ENCODE measurements at places on chromosomes 13 and 19. TPM values are rescaled to one million over a fixed set of nuclear protein-coding genes. Genes with fewer than 3 reads are reported as not detected.
A peak's percentile ranks its signal among the peaks of the same experiment; 100 is the strongest.

The ZNF534 gene
- 0.04 TPM for total RNA-seq

The GPR18 gene
- total RNA-seq = not detected

The GPR12 gene
- total RNA-seq = not detected

The KLK14 gene
- total RNA-seq = not detected

The ZNF540 gene
- 0.73 TPM for total RNA-seq

The GFY gene
- not detected for total RNA-seq

The ZNF112 gene
- total RNA-seq = 11.7 TPM

The ZNF208 gene
- total RNA-seq = not detected

DNA sequence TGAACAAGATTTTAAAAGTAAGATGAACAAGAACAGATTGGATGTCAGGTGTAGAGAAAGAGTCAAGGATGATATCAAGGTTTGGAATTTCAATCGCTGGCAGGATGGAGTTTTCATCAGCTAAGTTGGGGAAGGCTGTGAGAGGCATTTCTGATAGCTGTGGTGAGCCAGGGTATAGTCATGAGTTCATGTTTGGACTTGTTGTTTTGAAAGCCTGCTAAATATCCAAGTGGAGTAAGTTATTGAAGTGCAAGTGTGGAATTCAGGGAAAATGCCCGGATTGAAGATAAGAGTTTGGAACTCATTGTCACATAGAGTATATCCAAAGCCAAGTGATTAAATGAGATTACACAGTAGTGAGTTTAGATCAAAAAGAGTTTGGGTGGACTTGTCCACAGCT, 11.0 kb upstream of the EPSTI1 start:
- DNase-seq = no peak
- H3K27ac ChIP-seq = no peak overlapping the region
- H3K4me3 ChIP-seq = no peak overlapping the region
- H3K27me3 ChIP-seq = no peaks in the 10 kb centered on the region
- H3K4me1 ChIP-seq = peaks cover 20% of the 10 kb centered on the region

- H3K27ac ChIP-seq = peak overlapping the region; percentile 64
- H3K36me3 ChIP-seq = no peaks in the 10 kb centered on the region
Observed at GRCh38 chr19:15330801-15331418, 1.4 kb downstream of the BRD4 start.

DNA sequence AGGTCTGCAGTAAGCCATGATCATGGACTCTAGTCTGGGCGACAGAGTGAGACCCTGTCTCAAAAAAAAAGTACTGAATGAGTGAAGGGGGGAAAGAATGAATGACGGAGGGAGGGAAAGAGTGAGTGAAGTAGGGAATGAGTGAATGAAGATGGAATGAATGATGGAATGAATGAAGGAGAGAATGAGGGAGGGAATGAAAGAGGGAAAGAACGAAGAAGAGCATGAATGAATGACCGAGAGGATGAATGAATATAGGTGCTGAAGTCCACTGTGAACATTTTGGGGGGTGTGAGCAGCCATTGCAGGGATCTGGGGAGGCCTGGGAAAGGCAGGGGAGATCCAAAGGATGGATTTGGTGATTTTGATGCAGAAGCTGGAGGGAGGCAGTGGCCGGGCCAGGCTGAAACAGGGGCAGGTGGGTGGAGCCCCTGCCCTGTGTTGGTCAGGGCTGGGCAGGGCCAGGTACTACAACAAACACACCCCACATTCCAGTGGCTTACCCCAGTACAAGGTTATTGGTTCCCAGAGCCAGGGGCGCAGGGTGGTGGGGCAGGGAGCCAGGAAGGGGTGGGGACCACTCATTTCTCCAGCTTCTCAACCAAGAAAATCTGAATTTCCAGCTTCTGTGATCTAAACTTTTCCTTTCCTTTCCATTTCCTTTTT, 14.3 kb downstream of the SLC27A1 start:
- no peaks in the 10 kb centered on the region for H3K27me3 ChIP-seq
- no peak overlapping the region for H3K27ac ChIP-seq
- no peaks in the 10 kb centered on the region for H3K4me1 ChIP-seq
- DNase-seq = no peak
- no peak overlapping the region for H3K4me3 ChIP-seq

GRCh38 chr13:45696610-45697226, 5.4 kb upstream of the CBY2 start:
- DNase-seq = no peak
- H3K27me3 ChIP-seq = no peaks in the 10 kb centered on the region
- H3K36me3 ChIP-seq = no peaks in the 10 kb centered on the region

GRCh38 chr13:99150575-99151361, 49.9 kb upstream of the UBAC2 start:
- no peaks in the 10 kb centered on the region for H3K27me3 ChIP-seq
- H3K27ac ChIP-seq = no peak overlapping the region
- no peaks in the 10 kb centered on the region for H3K4me1 ChIP-seq
- no peak for DNase-seq

GRCh38 chr13:42569576-42570344, 4.2 kb upstream of the TNFSF11 start:
- DNase-seq = no peak
- no peaks in the 10 kb centered on the region for H3K36me3 ChIP-seq
- H3K27ac ChIP-seq = no peak overlapping the region
- H3K4me3 ChIP-seq = no peak overlapping the region
- H3K27me3 ChIP-seq = no peaks in the 10 kb centered on the region

DNA sequence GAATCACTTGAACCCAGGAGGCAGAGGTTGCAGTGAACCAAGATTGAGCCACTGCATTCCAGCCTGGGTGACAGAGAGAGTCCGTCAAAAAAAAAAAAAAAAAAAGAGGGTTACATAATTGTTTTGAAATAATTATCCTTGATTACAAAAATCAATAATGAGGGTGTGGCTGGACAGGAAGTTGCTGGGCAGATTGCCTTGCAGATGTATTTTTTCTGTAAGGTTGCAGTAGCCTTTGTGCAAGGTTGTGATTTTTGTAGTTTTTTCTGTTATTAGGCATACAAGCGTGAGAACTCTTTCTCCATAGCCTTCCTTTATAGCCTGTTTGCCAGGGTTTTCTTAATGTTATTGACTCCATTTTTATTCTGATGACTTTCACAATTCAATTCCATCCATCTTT, 40.7 kb upstream of the SIN3B start:
- no peaks in the 10 kb centered on the region for H3K27me3 ChIP-seq
- H3K4me3 ChIP-seq = no peak overlapping the region
- no peak for DNase-seq
- H3K36me3 ChIP-seq = no peaks in the 10 kb centered on the region

- no peak overlapping the region for H3K4me3 ChIP-seq
- no peak for DNase-seq
- peaks cover 12% of the 10 kb centered on the region for H3K27me3 ChIP-seq
- no peaks in the 10 kb centered on the region for H3K36me3 ChIP-seq
Observed at GRCh38 chr19:1076046-1076386, 9.0 kb downstream of the ARHGAP45 start.

GRCh38 chr13:91648012-91648411, 249.6 kb downstream of the GPC5 start:
- H3K4me1 ChIP-seq = no peaks in the 10 kb centered on the region
- no peak overlapping the region for H3K4me3 ChIP-seq
- no peak for DNase-seq
- no peaks in the 10 kb centered on the region for H3K36me3 ChIP-seq
- no peaks in the 10 kb centered on the region for H3K27me3 ChIP-seq

GRCh38 chr13:113086031-113086750, 19.4 kb upstream of the F7 start:
- H3K27me3 ChIP-seq = no peaks in the 10 kb centered on the region
- H3K36me3 ChIP-seq = no peaks in the 10 kb centered on the region
- no peak overlapping the region for H3K27ac ChIP-seq
- H3K4me3 ChIP-seq = no peak overlapping the region
- no peaks in the 10 kb centered on the region for H3K4me1 ChIP-seq
- DNase-seq = no peak

- H3K4me1 ChIP-seq = no peaks in the 10 kb centered on the region
- H3K36me3 ChIP-seq = no peaks in the 10 kb centered on the region
Observed at GRCh38 chr13:47287291-47287751, 390.5 kb upstream of the HTR2A start.

- H3K4me1 ChIP-seq = peaks cover 15% of the 10 kb centered on the region
- H3K36me3 ChIP-seq = peaks cover 3% of the 10 kb centered on the region
- DNase-seq = no peak
- no peaks in the 10 kb centered on the region for H3K27me3 ChIP-seq
- no peak overlapping the region for H3K4me3 ChIP-seq
- H3K27ac ChIP-seq = no peak overlapping the region
Observed at GRCh38 chr13:36907821-36908220, 12.2 kb downstream of the SMAD9 start.

DNA sequence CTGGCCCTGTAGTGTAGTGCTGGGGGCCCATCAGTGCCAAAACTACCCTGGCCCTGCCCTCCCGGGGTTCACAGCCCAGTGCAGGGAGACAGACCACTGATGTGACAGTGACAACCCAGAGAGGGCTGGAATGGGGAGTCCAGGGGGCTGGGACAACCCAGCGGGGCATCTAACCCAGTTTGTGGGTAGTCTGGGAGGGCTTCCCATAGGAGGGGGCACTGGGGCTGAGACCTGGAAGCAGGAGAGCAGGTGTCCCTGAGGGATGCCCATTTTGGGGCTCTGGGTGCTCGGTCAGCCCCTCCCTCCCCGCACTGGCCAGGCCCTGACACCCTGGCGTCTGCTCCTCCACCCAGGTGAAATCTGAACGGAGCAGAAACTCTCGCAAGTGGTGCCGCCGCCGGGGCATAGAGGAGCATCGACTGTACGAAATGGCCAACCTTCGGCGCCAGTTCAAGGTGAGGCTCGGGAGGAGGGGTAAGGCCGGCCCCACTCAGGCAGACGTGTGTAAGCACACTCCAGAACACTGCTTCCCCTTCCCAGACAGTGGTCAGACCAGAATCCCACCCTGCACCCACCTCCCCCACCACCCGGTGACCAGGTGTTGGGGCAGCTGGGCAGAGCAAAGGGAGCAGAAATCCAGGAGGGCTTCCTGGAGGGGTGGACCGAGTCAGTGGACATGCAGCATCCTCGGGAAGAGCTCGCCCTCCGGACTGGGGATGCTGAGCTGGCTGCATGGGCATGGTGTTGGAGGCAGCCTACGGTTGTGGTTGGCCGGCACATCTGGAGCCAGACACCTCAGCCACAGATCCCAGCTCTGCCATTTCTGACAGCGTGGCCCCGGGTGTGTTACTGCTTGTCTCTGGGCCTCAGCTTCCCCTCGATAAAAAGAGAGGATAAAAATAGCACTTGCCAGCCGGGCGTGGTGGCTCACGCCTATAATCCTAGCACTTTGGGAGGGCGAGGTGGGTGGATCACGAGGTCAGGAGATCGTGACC, 24.4 kb downstream of the DHX34 start:
- H3K36me3 ChIP-seq = peaks cover 48% of the 10 kb centered on the region
- H3K27me3 ChIP-seq = no peaks in the 10 kb centered on the region
- no peak overlapping the region for H3K27ac ChIP-seq
- H3K4me1 ChIP-seq = no peaks in the 10 kb centered on the region
- no peak for DNase-seq

- H3K4me1 ChIP-seq = peaks cover 69% of the 10 kb centered on the region
- no peak for DNase-seq
- peak overlapping the region; percentile 70 for H3K27ac ChIP-seq
- peaks cover 60% of the 10 kb centered on the region for H3K36me3 ChIP-seq
- H3K4me3 ChIP-seq = no peak overlapping the region
Observed at GRCh38 chr13:30869491-30869890, 36.6 kb upstream of the MEDAG start.

- H3K4me1 ChIP-seq = no peaks in the 10 kb centered on the region
- no peaks in the 10 kb centered on the region for H3K36me3 ChIP-seq
- DNase-seq = no peak
- no peak overlapping the region for H3K4me3 ChIP-seq
- H3K27me3 ChIP-seq = no peaks in the 10 kb centered on the region
Observed at GRCh38 chr13:89163096-89163495, 1491.9 kb downstream of the SLITRK5 start.
